ENCODE measurements at places on chromosomes 7 and 10.

DNA sequence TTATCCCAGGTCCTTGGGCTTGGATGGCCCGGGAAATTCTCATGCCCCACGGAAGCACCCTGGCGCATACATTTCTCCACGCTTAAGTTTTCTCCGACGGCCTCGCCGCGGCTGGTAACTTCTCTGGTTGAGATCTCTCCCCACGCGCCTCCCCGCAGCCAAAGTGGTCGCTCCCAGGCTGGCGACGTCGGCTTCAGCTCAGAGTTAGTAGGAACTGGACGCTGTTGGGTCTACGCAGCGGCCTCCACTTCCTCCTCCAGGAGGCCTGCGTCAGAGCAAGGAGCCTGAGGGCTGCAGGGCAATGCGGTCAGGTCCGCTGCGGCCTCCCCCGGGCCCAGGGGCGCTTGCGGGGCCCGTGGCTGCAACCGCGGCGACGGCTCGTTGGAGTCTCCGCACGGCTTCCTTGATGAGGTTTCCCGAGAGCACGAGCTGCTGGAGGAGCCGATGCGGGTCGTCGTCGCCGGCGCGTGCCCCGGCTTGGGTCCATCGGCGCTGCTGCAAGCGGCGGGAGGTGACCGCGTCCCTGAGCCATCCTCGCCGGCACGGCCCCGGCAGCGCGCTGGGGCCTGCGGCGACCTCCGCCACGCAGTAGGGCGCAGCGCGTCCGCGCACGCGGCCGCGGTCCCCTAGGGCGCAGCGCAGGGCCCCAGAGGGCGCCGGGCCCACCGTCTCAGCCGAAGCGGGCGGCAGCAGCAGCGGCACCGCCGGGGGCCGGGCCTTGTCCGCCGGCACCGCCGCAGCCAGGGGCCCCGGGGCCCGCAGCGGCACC is 744 bp downstream of the FRAT2 start:
- DNase-seq: no peak

DNA sequence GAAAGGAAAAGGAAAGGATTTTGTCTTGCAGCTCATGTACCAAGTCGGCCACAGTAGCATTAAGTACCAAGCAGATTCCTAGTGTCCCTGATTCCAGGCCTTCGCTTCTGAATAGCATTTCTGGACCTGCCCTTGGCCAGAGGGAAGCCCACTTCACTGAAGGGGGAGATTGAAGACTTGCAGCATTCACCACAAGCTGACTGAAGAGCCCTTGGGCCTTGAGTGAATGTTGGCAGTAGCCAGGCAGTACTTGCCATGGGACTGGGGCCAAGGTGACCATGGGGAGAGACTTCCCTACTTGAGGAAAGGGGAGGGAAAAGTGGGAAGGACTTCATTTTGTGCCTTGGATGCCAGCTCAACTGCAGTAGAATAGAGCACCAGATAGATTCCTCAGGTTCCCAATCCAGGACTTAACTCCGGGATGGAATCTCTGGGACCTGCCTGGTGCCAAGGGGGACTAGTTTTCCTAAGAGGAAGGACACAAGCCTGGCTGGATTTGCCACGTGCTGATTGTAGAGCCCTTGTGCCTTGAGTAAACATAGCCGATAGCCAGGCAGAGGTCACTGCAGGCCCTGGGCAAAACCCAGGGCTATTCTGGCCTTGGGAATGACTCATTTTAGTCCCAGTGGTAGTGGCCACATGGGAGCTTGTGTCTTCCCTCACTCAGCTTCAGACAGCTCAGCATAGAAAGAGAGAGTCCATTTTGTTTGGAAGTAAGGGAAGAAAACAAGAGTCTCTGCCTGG is 141.7 kb upstream of the KCND2 start:
- DNase-seq: no peak

GRCh38 chr10:91570220-91570619 is 62.7 kb downstream of the PPP1R3C start:
- no peak for DNase-seq

- no peak for DNase-seq
Measured at GRCh38 chr10:29689001-29689400, 54.2 kb upstream of the SVIL start.

DNA sequence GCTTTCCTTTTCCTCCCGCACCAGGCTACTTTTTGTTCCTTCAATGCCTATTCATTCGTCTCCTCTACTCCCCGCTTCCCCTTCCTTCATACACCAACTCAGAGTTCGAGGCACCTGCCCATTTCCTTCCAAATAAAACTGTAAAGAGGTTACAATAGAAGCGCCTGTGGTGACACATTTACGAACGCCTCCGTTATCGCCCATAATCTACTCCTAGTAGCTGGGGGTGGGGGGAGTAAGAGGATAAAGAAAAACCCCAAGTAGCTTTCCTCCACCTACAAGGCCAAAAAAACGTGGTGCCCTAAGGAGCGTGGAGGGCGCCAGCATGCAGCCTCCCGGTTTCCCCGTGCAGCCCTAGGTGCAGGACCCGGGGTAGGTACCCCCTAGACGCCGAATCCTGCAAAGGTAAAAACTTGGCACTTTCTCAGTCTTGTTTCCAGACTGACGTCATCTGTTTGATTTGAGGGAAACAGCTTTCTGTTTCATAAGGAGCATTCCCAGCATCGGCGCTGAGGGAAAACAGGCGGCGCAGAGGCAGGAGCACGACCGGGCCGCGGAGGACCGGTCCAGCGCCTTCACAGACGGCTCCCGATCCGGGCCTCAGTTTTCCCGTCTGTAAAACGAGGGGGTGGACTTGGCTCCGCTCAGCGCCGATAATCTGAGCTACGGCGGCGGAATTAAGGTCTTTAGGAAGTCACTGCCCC is 922 bp downstream of the PPA1 start:
- DNase-seq: peak; percentile 29

DNA sequence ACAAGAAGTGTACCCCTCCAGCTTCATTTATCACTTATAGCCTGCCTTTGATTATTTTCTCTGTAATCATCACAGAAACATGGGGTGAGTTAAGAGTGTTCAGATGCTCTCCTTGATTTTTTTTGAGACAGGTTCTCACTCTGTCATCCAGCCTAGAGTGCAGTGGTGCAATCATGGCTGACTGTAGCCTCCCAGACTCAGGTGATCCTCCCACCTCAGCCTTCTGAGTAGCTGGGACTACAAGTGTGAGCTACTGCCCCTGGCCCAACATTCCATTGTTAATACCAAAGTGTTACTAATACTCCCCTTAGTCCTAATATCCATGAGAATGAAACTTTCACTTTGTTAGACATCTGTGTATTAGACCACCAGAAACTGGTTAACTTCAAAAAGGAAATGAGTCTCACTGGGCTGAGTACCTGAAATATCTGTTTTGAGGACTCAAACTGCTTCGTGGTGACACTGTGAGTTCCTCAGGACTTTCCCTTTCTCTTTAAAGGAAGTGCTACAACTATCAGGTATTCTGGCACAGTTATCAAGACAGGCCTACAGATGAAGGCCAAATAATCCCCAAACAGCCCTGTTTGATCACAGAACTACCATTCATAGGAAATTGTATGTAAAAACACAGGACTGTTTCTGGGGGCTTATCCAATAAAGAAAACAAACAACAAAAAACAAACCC is 20.5 kb upstream of the CFAP70 start:
- DNase-seq: no peak

DNA sequence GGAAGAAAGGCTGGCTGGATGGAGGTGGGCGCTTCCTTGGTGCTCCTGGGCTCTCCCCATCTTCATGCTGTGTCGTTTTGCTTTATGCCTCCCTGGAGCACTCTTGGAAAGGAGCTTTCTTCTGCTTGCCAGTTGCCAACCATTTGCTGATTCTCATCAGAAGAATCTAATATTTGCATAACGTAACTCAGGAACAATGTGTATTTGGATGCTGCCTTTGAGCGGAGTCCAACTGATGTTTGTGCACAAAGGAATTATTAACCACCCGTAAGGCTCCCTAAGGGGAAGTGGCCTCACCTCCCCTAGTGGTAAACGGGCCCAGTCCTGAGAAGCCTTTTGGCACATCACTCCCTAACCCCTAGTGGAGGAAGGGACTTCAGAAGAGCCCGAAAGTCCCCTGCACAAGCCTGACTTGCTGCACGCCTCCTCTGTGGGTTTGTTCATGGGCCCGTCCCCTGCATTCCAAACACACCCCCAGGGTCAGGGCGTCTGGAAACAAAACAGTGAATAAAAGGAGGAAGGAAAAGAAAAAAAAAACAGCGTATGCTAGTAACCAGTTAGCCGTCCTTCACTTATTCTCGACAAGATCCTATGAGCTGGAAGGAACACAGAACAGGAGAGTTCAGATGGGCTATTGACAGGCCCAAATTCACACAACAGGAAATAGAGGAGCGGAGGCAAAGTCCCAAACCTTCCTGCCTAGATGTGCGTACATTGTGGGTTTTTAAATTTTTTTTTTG is 602.2 kb downstream of the LRMDA start:
- no peak for DNase-seq

DNA sequence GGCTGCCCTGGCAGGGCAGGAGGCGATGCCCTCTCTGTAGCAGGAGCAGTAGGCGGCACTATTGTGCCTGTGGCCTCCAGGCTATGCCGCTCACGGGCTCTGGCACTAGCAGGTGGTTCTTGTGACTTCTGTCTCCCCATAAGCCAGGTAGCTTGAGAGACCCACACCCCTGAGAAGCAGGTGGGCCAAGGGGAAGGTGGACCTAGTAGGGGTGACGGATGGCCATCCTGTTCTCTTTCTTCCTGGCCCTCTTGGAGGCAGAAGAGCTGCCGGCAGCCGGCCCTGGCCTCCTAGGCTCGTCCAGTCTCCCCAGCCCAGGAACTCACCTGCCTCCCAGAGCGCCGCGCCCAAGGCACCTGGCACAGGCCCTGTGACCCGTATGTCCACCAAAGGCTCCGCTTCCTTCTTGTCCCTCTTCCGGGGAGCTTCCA is 15.4 kb downstream of the MMRN2 start:
- no peak for DNase-seq

- DNase-seq: no peak
Measured at GRCh38 chr10:14736043-14736442, 38.7 kb downstream of the FAM107B start.

- no peak for DNase-seq
Measured at GRCh38 chr7:143381427-143382125, 431 bp downstream of the ZYX start.

DNA sequence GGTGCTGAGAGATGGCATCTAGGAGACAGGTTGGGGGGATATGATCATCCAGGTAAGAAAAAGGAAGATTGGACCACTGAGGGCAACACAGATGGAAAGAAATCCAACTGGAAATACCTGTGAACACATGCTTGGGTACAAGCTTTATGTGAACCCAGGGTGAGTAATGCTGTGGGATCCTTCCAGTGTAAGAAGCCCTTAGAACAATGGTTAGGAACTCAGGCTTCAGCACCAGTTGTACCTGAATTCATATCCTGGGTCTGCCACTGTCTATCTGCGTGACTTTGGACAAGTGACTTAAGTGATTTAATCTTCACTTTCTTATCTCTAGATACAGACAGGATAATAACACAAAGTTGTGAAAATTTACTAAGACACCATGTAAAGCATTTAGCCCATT is 131.0 kb downstream of the ST7 start:
- no peak for DNase-seq

- no peak for DNase-seq
Measured at GRCh38 chr7:92722541-92722940, 113.8 kb downstream of the CDK6 start.

DNA sequence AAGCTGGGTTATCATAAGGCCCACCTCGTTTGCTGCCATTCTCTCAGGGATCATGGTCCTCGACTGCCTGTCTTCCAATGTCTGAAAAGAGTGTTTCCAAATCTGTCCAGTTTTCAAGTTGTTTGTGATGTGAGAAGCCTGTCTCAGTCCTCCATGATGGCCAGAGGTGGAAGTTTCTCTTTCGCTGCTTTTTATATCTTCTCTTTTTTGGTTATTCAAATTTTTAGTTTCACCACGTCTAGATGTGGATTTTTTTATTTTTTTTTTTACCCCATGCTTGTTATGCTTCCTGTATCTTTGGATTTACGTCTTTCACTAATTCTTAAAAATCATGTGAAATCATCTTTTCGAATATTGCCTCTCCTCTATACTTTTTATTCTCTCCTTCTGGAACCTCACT is 6.1 kb upstream of the RBM33 start:
- no peak for DNase-seq

DNA sequence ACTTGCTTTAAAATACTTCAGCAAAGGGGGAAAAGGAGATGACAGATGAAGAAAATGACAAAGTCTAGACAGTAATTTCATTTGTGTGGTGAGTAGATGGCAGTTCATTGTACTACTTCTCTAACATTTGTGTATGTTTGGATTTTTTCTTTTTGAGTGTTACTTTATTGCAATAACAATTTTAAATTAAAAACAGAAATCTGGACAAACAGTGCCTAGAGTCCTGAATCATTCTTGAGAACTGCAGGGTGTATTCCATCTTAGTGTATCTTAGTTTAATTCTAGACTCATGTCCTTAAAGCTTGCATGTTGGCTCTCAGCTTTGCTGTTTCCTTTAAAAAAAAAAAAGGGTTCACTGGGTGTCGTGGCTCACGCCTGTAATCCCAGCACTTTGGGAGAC is 31.1 kb downstream of the HOXA1 start:
- no peak for DNase-seq

GRCh38 chr10:11049806-11050205 is 32.1 kb downstream of the CELF2 start:
- no peak for DNase-seq

DNA sequence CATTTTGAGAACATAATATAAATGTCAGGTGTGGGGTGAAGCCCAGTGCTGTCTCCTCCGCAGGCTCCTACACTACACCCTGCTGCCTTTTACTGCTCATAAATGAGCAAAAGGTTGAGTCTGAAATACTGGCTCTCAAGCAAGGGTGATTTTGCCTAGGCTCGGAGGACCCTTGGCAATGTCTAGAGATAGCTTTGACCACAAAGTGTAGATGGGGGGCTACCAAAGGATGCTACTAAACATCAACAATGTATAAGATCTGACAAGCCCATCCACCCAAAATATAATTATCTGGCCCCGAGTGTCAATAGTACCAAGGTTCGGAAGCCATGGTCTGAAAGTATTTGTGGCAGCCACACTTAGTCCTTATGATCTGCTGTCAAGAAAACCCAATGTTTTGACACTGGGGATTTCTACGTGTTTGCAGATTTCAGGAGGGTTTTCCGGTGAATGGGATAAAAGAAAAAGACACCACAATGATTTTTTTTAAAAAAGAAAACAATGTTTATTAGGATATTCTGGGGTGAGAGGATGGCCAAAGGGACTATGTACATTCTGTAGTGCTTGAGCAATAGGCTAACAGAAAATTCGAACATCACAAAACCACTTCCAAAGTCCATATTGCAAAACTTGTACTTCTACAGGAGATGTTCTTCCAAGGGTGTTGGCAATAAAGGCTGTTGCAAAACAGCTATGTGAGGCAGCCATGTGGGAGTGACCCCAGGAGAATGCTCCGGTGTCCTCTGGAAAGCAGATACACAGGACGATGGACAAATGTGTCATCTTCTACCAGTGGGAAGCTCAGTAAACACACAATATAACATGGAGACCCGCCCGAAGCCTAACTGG is 216.3 kb downstream of the GFRA1 start:
- no peak for DNase-seq

GRCh38 chr10:620417-620816 is 69.1 kb downstream of the DIP2C start:
- DNase-seq: no peak
